Immature natural killer cell (primary cell): ENCODE measurements at places on chromosomes 1 and 21. TPM values are rescaled to one million over a fixed set of nuclear protein-coding genes. Genes with fewer than 3 reads are reported as not detected.

DNA sequence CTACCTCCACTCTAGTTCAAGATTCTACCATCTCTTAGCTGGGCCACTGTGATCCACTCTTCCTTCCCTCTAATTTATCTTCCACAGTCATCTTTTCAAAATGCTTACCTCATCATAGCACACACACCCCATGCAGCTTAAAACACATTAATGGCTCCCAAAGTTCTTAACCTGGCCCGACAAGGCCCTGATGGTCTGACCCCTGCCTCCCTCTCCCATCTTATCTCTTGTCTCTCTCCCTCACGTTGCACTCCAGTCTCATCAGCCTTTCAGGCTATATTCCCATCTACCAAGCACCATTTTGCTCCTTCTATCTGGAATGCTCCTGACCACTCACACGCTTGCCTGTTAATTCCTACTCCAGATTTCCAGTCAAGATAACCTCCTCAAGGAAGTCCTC lies 2.5 kb upstream of the ZBTB8A start:
- peaks cover 11% of the 10 kb centered on the region for H3K27me3 ChIP-seq
- H3K27ac ChIP-seq = no peak overlapping the region
- peaks cover 3% of the 10 kb centered on the region for H3K36me3 ChIP-seq
- no peak overlapping the region for H3K4me3 ChIP-seq

DNA sequence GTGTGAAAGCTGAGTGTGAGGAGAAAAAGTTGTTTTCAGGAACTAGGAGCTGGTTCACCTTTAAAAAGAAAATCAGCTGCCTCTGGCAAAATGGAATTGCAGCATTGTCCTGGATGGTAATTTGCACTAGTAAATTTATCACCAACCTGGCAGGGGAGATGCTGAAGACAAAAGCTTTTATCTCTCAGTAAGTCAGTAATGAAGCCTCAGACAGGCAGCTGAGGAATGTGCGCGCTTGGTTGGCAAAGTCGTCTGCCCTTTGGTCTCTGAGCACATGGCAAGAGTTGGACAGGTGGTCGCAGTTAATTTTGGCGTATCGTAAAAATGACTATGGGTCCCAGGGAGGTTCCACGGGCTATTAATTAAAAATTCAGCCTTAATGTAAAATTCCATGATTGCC lies 131.9 kb downstream of the BACH1 start:
- no peak overlapping the region for H3K4me3 ChIP-seq
- no peak overlapping the region for H3K27ac ChIP-seq
- peaks cover under 1% of the 10 kb centered on the region for H3K4me1 ChIP-seq
- no peaks in the 10 kb centered on the region for H3K27me3 ChIP-seq
- peaks cover 13% of the 10 kb centered on the region for H3K36me3 ChIP-seq

FAM177B gene
- not detected for polyA plus RNA-seq

VSIG8 gene
- polyA plus RNA-seq = not detected

KDF1 gene
- polyA plus RNA-seq = 1.3 TPM
